ENCODE measurements at places on chromosomes 3 and 15.

DNA sequence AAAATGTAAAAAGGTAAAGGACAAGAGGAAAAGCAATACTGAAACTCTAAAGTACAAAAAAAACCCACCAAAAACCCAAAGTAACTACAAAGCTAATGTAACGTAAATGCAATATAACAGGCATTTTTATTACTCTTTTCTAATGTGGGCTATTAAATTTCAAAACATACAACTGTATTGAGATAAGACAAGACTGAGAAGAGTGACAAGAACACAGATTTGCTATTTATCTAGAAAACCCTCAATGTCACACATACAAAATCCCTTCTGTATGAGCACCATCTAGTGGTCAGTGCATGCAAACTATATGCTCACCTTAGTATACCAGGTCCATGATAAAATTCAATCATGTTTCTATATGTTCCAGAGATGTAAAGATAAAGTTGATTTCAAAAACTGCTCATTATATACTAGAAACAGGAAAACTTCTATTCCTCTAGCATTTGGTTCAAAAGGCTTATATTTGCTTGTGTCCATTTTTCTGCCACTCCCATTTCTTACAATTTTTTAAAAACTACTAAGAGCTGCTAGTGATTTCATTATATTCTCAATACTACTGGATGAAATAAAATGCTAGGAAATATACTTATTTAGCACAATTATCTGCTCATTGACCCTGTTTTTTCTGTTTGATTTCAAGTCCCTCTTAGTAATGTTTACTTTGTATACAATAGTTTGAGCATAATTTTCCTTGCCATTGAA lies 111.4 kb downstream of the DLG1 start:
- no peak for DNase-seq

DNA sequence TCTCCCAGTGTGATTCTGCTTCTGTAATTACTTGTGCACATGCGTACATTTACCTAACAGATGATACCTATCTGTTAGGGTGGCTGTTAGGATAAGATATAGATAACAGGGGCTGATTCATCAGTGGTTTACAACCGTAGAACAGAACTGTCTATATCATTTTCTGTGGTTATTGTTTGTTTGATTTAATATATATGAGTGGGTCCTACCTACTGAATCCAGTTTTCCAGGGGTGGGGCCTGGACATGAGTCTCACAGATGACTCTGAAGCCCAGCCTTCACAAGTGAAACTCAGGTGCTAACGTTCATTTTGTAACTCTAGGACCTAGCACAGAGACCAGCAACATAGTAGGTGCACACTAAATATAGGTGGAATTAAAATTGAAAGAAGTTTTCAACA lies 10.4 kb upstream of the ACAP2 start:
- no peak for DNase-seq

DNA sequence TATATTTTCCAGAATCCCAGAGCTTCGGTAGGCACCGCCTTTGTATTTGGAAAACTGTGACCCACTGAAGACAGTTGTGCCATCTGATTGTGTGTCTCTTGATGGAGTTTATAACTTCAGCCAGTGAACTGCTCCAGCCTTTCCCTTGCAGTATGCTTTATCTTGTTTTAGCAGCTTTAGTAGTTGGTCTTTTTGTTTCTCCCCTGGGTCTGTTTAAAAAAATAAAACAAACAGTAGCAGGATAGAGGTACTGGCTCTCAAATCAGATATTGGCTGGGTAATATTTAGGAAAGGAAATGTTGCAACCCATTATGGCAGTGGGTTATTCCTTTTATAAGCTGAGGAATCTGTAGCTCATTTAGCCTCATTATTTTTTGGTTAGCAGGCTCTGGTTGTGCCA lies 151.5 kb upstream of the BFSP2 start:
- no peak for DNase-seq

- no peak for DNase-seq
Observed at GRCh38 chr3:147008886-147009285, 397.5 kb downstream of the ZIC4 start.

- no peak for DNase-seq
Observed at GRCh38 chr3:132225664-132226063, 91.5 kb upstream of the ACP3 start.

DNA sequence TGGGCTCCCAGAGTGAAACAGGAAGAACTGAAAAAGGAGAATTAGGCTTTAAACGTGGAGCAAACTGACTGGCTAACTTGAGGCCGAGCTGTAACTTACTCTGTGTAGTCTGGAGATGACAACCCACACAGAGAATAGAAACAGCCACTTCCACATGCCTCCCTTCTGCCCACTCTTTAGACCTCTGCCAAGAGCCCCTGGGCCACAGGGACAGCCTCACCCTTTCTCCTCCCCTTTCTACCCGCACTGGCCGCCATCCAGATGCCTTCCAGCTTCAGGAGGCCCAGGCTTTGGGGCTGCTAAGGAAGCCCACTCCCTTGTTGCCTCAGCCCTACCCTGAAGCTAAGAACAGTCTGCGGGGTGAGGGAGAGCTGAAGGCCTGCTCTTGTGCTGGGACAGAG lies 6.8 kb downstream of the ARHGAP31 start:
- no peak for DNase-seq

DNA sequence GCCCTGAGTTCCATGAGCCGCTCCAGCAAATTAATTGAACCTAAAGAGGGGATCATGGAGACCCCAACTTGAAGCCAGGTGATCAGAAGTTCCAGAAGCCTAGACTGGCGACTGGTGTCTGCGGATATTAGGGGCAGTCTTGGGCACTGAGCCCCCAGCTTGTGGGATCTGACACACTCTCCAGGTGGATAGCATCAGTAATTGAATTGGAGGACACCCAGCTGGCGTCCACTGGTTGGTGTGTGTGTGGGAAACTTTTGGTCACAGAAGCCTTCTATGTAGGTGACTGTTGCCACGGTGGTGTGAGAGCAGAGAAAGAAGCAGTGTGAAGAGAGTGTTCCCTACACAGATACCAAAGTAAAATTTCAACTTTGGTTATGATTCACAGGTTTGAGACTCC lies 106.0 kb upstream of the ADPGK start:
- DNase-seq, result no peak

DNA sequence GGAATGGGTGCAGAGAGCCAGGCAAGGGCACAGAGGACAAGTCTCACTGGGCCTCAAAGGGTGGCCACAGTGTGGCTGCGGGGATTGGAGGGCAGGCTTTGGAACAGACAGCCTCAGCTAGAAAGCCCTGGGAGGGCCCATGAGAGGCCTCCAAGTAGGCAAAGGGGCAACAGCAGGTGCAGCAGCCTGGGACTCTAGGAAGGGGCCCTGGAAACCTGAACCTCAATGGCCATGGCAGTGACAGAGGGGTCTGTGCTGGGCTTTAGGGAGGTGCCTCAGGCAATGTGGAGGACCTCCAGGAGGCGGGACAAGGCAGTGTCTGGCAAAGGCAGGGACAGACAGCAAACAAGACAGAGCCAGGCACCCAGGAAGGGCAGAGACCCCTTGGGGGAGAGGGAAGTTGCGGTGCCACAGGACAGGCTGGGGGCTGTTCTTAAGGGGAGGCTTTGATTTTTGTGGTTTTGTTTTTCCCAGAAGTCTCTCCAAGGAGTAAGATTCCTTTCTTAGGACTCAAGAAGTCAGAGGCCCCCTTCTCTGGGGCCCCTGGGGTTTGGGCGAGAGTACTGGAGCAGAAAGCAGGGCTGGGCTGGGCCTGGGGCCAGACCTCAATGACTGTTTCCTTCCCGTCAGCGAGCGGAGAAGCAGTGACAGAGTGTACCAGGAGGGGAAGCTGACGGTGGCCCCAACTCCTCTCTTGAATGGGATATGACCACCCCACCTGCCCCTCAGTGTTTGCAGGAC lies 9.7 kb downstream of the STOML1 start:
- no peak for DNase-seq

DNA sequence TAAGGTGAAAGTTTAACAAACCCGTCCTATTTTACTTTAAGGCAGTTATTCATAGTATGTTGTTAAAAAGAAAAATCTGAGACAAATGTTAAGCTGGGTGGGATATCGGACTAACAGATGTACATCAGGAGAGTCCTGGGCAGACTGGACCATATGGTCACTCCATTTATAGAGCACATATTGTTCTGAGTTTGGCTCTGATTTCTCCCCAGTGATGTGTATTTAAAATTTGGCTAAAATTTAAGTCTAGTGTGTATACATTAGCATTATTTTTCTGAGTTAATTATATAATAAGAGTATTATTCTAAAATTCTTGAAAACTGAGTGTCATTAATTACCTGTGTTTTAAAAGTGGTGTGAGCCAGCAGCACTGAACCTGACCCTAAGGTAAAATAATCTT lies 6.1 kb downstream of the GMPS start:
- no peak for DNase-seq

GRCh38 chr15:41561777-41562145 lies 2.7 kb downstream of the TYRO3 start:
- DNase-seq, result no peak

- peak; percentile 64 for DNase-seq
Observed at GRCh38 chr3:69410301-69410700, 24.4 kb upstream of the FRMD4B start.

- no peak for DNase-seq
Observed at GRCh38 chr15:64398575-64398974, 10.9 kb downstream of the TRIP4 start.

DNA sequence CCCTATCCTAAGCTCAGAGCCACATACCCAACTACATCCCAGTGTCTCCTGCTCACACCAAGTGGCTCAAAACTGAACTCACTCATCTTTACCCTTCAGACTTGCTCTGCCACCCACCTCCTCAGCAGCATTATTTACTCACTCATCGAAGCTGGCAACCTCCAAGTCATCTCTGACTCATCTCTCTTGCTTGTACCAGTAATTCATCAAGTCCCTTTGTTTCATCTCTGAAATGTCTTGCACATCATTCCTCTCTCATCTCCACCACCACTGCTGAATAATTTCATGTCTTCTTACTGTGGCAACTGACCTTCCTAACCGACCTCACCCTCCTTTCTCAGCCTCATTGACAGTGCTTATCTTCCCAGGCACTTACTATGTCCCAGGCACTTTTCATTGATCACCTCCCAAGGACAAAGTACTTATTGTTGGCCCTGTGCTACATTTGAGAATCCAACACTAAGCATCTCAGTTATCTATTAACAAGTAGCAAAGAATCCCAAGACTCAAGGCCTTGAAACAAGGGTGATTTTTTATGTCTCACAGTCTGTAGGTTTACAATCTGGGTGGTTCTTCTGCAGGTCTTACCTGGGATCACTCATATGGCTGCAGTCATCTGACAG lies 82.0 kb downstream of the MRPL46 start:
- DNase-seq, result no peak

DNA sequence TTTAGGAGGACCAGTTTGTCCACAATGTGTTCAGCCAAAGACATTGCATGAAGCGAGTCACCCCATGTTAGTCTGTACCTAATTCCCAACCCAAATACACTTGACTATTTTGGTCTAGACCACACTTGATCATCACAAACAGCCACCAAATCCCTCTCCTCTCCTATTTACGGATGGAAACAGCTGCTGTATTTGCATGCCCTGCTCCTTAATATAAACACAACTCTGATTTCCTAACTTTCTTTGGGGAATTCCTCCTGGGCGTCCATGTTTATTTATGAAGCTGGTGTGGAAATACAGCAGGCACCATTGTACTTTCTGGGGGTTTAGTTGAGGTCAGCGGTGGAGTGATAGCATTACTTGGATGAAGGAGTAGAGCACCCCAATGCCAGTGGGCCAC lies 235.2 kb downstream of the TLE3 start:
- no peak for DNase-seq

- DNase-seq, result no peak
Observed at GRCh38 chr3:98026425-98027084, 8.6 kb downstream of the GABRR3 start.

DNA sequence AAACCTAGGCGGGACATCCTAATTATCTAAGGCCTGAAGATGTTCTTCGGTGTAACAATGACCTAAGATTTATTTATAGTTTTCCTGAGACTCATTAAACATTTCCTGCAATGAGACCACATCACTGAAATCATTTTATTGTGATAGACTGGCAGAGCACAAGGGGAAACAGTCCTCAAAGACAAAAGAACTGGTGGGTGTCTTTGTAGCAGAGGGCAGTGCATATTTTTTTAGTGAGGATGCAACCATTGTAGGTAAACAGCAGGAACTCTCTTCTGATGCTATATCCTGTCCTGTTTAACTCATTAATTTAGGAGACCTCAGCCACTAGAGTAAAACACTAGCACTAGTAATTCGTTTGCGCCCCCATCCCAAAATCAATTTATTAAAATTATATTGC lies 100.0 kb downstream of the MAGI1 start:
- no peak for DNase-seq

GRCh38 chr15:64143276-64143675 lies 8.3 kb upstream of the SNX22 start:
- no peak for DNase-seq

DNA sequence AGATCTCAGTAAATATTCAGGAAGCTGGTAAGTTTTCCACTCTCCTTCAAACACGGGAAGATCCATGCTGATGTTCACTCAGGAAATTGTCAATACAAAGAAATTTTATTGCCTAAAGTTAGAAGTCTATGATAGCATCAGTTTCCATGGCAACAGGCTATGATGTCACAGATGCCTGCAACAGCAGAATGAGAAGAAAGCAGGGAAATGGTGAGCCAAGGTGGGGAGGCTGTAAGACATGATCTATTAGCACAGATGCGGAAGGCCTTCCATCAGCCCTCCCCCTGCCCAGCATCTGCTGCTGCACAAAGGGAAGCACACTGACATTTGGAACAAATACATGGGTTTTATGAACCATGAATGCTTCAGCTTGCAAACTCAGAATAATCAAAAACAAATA lies 28.6 kb downstream of the EPHB1 start:
- DNase-seq, result no peak

GRCh38 chr15:69920221-69920620 lies 177.5 kb downstream of the TLE3 start:
- DNase-seq, result no peak

GRCh38 chr15:87610366-87610765 lies 646.2 kb downstream of the NTRK3 start:
- DNase-seq, result no peak

- DNase-seq, result peak; percentile 63
Observed at GRCh38 chr3:196207159-196207832, 3.9 kb downstream of the ZDHHC19 start.

DNA sequence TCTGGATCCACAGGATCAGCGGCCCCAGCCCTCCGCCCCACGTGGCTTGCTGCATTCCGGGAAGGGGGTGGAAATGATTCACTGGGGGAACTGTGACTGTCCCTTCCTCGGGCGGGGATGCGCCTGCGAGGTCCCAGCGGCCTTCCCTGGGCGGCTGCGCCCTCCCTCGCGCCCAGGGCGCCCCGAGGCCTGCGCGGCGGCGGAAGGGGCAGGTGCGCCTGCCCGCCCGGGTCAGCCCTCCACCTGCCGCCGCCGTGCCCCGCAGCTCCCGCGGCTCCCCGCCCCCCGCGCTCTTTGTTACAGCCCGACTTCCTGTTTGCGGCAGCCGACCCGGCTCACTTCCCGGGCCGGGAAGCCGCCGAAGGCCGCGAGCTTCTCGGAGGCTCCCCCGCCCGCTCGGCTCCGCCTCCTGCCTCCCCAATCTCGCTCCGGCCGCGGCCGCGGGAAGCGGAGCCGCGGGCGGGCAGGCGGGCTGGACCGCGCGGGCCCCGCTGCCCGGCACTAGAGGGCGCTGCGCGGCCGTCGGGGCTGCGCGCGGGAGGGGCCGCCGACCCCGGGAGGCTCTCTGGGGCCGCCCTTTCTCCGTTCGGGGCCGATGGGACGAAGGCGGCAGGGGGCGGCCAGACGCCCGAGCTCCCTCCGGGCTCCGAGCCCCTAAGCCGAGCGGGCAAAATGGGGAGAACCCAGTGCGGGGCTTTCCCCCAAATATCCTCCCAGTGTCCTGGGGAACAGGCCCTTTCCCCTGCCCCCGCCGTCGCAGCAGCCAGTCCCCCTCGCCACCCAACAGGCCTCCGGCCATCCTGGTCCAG lies 11.5 kb upstream of the CHAC1 start:
- peak; percentile 59 for DNase-seq

Data from stimulated activated naive CD4-positive, alpha-beta T cell treated with Interleukin-2 at 50 U/mL for 16 hours (primary cell).